ENCODE measurements at places on chromosomes 4 and X.

- DNase-seq = no peak
Observed at GRCh38 chr4:155974476-155974749, 20.7 kb upstream of the CTSO start.

- DNase-seq = no peak
Observed at GRCh38 chr4:31126881-31127398, 406.8 kb downstream of the PCDH7 start.

- DNase-seq = no peak
Observed at GRCh38 chr4:93414041-93414550, 414.5 kb upstream of the ATOH1 start.

DNA sequence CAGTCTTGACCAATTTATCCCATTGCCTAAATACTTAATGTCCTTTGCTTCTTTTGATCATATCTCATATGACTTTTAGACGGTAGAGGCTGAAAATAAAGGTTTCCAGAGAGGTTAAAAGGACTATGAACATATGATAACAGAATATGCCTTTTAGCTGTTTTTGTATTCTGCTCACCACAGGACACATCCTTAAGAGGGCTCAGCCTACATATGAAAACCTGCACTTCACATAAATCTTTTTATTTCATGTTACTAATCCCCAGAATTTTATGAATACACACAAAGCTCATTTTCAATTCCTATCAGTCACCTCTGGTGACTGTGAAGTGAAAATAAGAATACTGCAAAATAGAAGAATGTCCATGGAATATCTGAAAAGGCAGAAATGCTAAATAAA lies 92.0 kb downstream of the GPM6A start:
- DNase-seq = no peak

DNA sequence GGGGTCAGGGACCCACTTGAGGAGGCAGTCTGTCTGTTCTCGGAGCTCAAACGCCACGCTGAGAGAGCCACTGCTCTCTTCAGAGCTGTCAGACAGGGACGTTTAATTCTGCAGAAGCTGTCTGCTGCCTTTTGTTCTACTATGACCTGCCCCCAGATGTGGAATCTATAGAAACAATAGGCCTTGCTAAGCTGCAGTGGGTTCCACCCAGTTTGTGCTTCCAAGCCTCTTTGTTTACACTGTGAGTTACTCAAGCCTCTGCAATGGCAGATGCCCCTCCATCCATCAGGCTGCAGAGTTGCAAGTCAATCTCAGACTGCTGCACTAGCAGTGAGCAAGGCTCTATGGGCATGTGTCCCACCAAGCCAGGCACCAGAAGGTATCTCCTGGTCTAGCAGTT lies 158.1 kb downstream of the DTHD1 start:
- no peak for DNase-seq

GRCh38 chrX:121238093-121238492 lies 190.7 kb downstream of the GLUD2 start:
- no peak for DNase-seq

GRCh38 chr4:39976141-39976944 lies 1.4 kb downstream of the PDS5A start:
- peak; percentile 55 for DNase-seq

DNA sequence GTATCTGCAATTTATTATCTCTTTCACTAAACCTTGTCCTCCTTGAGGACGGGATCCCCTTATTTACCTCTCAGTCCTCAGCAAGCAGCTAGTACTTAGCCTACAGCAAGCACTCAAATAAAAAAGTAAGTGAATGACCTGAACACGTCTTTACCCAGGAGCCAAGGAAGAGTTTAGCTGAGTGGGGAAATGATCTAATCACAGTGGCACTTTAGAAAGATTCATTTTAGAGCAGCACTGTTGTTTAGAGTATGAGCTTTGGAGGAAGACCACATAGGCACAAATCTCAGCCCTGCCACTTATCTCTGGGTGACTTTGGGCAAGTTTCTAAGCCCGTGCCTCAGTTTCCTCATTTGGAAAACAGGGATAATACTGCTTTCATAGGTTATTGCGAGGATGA lies 2.7 kb downstream of the FAM120C start:
- DNase-seq = no peak

DNA sequence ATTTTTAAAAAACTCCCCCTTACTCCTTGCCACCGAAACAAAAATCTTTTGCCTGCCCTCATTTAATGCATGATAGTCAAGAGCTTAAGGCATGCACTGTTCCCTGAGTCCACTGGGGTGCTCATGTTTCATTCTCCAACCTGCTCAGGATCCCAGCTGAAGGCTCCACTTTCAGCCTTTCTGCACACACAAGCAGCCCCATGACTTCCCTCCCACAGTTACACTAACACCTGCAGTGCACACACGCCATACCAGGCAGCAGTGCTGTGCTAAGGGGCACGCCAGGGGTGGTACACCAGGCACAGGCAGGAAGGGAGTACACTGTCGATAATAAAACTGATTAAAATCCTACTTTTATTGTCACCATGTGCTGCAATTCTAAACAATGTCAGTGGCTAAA lies 385.2 kb downstream of the BMPR1B start:
- DNase-seq = no peak

DNA sequence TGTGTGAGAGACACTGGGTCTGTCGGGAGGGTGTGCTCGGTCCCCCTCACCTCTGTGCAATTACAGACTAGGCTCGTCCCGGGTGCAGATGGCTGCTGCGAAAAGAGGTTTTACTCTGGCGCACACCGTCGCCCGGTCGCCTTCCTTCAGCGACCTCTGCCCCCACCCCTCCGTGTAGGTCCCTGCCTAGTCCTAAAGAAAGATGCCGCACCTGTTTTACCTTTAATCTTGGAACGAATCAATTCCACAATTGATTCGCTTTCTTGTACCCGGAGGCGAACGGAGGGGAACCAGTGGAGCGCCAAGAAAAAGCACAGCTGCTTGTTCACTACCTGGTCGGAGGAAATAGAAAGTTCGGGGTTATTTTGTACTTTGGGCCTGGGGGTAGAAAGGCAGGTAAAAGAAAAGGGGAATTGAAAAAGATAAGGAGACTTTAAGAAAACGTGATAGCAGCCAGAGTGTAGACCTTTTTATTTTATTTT lies 1.2 kb downstream of the NPNT start:
- no peak for DNase-seq

GRCh38 chr4:124203613-124204238 lies 508.8 kb downstream of the ANKRD50 start:
- DNase-seq = no peak

DNA sequence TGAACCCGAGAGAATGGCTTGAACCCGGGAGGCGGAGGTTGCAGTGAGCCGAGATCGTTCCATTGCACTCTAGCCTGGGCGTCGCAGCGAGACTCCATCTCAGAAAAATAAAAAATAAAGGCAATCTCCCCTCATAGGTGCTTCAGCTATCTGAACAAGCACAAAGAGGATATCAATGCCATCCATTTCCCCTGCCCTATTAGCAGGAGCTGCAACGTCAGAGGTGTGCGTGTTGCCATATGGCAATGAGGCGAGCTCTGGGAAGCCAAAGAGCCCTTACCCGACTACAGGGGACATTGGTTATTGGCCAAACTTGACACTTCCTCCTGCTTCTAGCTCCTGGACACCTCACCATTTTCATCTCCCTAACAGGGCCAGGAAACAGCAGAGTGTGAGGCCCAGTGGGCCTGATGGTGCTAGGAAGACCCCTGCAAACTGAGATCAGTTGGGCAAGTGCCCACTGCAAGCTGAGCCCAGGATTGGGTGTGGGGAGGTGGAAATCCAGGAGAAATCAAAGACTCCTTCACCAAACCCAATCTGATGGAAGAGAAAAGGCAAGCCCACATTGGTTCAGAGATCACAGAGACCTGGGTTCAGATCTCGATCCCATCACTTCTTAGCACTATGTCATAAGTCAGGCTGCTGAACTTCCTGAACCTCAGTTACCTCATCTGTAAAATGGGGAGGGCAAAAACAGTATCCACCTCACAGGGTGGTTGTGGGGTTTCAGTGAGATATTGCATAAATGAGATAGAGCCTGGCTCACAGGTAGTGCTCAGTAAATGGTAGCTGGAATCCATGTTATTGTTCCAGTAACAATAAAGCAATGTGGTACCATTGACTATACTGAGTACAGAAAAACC lies 21.2 kb downstream of the SLC25A5 start:
- DNase-seq = no peak

GRCh38 chr4:33873791-33874190 lies 2370.5 kb downstream of the ARAP2 start:
- no peak for DNase-seq

DNA sequence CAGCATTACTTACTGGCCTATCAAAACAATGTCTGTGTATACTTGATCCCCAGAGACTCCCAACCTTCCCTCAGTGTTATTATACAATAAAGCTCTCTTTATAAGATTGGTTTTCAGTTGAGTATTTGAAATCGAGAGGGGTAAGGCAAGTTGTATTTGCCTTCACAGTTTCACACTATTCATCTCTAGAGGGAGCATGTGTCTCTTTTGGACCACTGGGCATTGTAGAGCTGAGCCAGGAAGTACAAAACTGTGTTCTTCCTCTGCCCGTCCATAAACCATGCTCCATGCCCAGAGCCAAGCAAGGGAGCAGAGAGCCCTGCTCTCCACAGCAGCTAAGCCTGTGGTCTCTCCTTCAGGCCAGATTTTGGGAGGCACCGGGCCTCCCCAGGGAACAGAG lies 61.5 kb upstream of the HHIP start:
- DNase-seq = no peak

DNA sequence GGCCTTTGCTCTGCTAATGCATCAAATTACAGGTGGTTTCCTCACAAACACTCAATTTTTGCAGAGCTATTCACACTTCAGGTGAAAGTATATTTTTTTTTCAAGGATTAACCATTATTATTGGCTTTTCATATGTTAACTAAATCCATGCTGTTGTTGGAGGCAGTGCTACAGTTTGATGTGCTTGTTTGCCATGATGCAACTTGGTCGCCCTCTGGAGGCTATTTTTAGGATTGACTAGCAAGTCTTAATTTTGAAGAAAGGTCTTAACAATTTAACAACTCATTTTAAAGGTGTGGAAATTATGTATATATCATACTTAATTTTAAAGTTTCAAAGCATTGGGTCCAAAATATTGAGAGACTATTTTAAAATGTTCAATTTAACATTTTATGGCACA lies 168.8 kb upstream of the FAM47A start:
- no peak for DNase-seq

GRCh38 chr4:123546573-123547060 lies 150.0 kb downstream of the SPRY1 start:
- DNase-seq = no peak

DNA sequence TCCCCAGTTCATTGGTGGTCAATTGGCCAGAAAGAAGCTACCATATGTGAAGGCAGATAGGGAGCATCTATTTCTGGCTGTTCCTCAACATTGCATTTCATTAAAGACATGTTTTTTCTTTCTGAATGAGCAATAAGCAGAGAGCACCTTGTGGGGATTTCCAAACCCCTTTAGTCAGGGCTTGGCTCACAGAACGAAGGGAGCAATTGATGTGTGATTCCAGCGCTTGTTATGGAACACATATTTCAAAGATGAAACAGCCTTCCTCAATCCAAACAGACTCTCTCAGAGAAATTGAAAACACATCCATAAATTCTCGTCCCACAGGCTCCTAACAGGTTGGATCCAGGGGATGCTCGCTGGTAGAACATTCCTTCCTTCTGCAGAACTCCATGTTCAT lies 84.1 kb downstream of the CLCN4 start:
- DNase-seq = no peak

GRCh38 chr4:88964450-88964849 lies 92.5 kb downstream of the FAM13A start:
- no peak for DNase-seq

- no peak for DNase-seq
Observed at GRCh38 chrX:47224266-47224895, 5.9 kb downstream of the CDK16 start.

DNA sequence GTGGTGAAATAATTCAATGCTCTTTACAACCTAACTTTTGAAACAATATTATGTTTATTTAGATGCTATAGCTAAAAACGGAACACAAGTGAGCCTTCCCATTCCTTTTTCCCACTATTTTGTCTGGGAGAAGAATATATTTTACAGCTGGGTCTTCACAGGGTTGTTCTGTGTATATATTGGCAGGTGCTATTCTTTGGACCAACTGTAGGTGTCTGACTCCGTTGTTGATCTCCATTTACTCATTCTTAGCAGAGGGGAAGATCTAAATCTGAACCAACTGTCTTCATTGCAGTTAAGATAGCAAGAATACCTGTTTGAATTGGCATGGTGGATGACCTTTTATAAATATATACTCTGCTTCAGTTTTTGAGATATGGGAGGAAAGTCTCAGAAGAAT lies 257.4 kb downstream of the CFAP299 start:
- DNase-seq = no peak

- no peak for DNase-seq
Observed at GRCh38 chrX:116628464-116628863, 165.7 kb upstream of the CT83 start.

- DNase-seq = no peak
Observed at GRCh38 chr4:70830054-70830453, 9.6 kb downstream of the GRSF1 start.

GRCh38 chr4:144801731-144802130 lies 155.8 kb downstream of the HHIP start:
- no peak for DNase-seq

All from stimulated activated CD8-positive, alpha-beta memory T cell treated with anti-CD3 and anti-CD28 coated beads, Interleukin-12 subunit alpha, Interleukin-12 subunit beta, amount 100 ng/mL, for 1 hour (primary cell).